Pericardium fibroblast (primary cell): ENCODE measurements at places on chromosomes 7 and 10. TPM values are rescaled to one million over a fixed set of nuclear protein-coding genes. Genes with fewer than 3 reads are reported as not detected.

CHN2 gene
- 0.43 and 7.7 TPM in 2 replicates for total RNA-seq

CADPS2 gene
- total RNA-seq = 14.2 and 41.6 TPM in 2 replicates

PNLIPRP3 gene
- total RNA-seq = not detected in 2 replicates

DENND2A gene
- total RNA-seq = 8.8 and 15.3 TPM in 2 replicates

HOXA4 gene
- 1.5 TPM in 1 of 2 replicates, not detected in the other for total RNA-seq

FAM180A gene
- total RNA-seq = 9.7 and 14.1 TPM in 2 replicates

SLC39A12 gene
- total RNA-seq = not detected in 2 replicates

SYT15 gene
- total RNA-seq = 2.2 and 3.2 TPM in 2 replicates

ASZ1 gene
- total RNA-seq = not detected in 2 replicates

NME8 gene
- not detected in 2 replicates for total RNA-seq

EVX1 gene
- not detected in 2 replicates for total RNA-seq

ZNF789 gene
- total RNA-seq = 1.9 and 6.5 TPM in 2 replicates

DGKI gene
- 1.4 TPM in 2 replicates for total RNA-seq

WNT16 gene
- total RNA-seq = 0.09 TPM in 1 of 2 replicates, not detected in the other

OR13A1 gene
- not detected in 2 replicates for total RNA-seq

CCL24 gene
- total RNA-seq = not detected in 2 replicates

ARMH3 gene
- total RNA-seq = 5.7 and 7.7 TPM in 2 replicates

NACAD gene
- total RNA-seq = 1.6 and 3.9 TPM in 2 replicates

FXYD4 gene
- total RNA-seq = not detected in 2 replicates

ZMIZ1 gene
- 23.2 and 26.2 TPM in 2 replicates for total RNA-seq

ANKRD22 gene
- total RNA-seq = not detected in 2 replicates

SAMD9L gene
- total RNA-seq = 3.0 and 8.8 TPM in 2 replicates

PDZD7 gene
- 0.35 and 1.4 TPM in 2 replicates for total RNA-seq

GNGT1 gene
- not detected in 2 replicates for total RNA-seq

PRPS1L1 gene
- not detected in 2 replicates for total RNA-seq

HOXA13 gene
- total RNA-seq = not detected in 2 replicates

SUN3 gene
- not detected in 2 replicates for total RNA-seq
